ENCODE measurements at places on chromosomes 16 and 17. TPM values are rescaled to one million over a fixed set of nuclear protein-coding genes. Genes with fewer than 3 reads are reported as not detected.

The SPATA22 gene
- 2.7 TPM for total RNA-seq

The ZNF385C gene
- not detected for total RNA-seq

The SOX15 gene
- total RNA-seq, result 6.9 TPM

The ABCC12 gene
- total RNA-seq, result not detected

The CALB2 gene
- total RNA-seq, result 24.7 TPM

The ARRB2 gene
- total RNA-seq, result 50.2 TPM

DNA sequence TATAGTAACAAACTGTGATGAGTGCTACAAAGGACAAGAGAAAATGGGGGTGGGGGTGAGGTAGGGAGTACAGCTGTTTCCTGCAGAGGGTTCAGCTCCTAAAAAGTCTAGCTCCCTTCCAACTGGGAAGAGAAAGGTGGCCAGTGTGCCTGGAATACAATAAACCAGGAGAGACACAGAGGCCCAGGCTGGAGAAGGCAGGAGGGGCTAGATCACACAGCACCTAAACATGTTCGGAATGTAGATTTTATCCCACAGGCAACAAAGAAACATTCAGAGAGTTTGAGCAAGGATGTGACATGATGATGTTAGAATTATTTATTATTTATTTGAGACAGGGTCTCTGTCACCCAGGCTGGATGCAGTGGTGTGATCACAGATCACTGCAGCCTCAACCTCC, 10.2 kb downstream of the TEX2 start:
- H3K4me1 ChIP-seq, result peaks cover 24% of the 10 kb centered on the region
- DNase-seq, result no peak
- no peaks in the 10 kb centered on the region for H3K36me3 ChIP-seq
- no peaks in the 10 kb centered on the region for H3K27me3 ChIP-seq

DNA sequence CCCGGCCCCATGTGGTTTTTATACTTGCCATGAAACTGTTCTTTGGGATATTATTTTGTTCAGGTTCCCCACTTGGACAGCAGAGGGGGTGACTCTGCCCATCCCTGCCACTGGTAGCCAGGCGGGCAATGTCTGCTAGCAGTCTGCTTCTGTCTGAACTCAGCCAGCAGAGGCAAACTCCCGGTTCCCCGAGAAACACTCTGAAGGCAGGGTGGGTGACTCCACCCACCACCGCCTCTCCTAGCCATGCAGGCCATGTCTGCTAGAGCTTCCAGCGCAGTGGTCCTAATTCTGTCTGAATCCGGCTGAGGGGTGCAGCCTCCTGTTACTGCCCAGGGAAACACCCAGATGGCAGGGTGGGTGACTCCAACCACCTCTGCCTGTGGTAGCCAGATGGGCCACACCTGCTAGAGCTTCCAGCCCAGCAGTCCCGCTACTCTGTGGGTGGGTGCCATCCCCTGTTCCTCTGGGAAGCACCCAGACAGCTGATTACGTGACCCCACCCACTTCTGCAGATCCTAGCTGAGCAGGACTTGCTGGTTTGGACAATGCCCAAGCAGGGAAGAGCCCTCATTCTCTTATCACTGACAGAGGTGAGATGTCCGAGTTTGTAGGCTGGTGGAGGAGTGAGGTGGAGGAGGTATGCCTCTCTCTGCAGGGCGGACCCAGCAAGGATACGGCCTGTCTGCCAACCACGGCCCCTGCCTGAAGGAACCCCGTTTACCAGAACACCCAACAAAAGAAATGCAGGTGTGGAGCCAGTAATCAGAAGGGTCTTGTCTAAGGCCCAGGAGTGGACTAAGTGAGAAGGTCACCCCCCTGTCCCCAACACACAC, 22.4 kb downstream of the NLRP1 start:
- H3K4me1 ChIP-seq, result no peaks in the 10 kb centered on the region
- no peak for DNase-seq
- no peak overlapping the region for H3K4me3 ChIP-seq

GRCh38 chr17:41185001-41185400, 290 bp upstream of the KRTAP4-1 start:
- no peak overlapping the region for H3K27ac ChIP-seq
- no peak overlapping the region for H3K4me3 ChIP-seq
- H3K27me3 ChIP-seq, result no peaks in the 10 kb centered on the region
- no peaks in the 10 kb centered on the region for H3K36me3 ChIP-seq
- DNase-seq, result no peak
- no peaks in the 10 kb centered on the region for H3K4me1 ChIP-seq

DNA sequence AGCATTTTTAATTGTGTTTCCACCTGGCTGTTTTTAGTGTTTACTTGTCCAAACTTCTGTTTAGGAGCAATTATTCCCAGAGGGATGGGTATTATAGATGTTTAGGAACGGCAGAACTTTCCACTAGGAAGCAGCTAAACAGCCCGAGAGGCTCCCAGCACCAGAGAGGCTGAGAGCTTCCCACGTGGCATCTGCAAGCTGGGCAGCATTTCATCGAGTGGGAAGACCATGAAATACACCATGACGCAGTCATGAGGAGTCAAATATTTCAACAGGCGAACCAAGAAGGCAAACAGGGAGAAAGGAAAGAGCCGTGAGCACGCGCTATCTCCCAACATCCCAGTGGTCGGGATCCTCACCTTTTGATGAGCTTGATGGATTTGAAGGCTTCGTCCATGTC, 24.1 kb downstream of the TMEM204 start:
- H3K27ac ChIP-seq, result no peak overlapping the region
- no peak for DNase-seq
- H3K36me3 ChIP-seq, result no peaks in the 10 kb centered on the region
- H3K4me3 ChIP-seq, result no peak overlapping the region
- H3K4me1 ChIP-seq, result no peaks in the 10 kb centered on the region

- no peaks in the 10 kb centered on the region for H3K27me3 ChIP-seq
Observed at GRCh38 chr17:43418441-43419374, 19.9 kb downstream of the ARL4D start.

DNA sequence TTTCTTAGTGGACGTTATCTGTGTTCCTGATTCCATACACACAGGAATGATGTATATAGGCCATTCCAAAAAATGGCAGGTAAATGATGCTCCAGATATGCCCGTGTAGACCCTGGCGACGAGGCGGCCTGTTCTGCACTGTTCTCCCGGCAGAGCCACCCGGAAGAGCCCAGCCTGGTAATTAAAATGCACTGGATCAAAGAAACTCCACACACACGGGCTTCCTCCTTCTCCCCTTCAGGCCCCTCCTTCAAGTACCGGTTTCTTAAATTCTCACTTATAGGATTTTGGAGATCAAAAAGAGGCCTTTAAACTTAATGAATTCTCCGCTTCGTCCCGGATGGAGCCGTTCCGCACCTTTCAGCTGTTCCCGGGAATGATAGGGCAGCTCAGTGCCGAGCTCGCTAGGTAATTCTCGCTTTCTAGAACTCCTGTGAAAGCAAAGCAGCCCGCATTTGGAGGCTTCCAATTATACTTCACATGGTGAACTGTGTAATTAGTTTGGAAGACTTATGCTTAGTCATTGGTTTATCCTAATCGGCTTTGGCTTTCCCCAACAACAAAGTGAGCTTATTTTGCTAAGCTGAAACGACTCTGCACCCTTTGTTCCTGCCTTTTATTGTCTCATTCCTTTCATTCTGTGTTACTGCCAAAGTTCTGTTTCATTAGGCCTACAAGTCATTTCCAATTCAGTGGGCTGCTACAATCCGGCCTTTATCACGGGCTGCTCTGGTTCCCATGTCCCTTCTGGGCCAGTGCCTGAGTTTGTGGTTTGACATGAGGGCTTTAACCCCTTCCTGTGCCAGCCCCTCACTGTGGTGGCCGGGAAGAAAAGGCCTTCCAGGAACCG, 150.0 kb downstream of the MSI2 start:
- no peaks in the 10 kb centered on the region for H3K27me3 ChIP-seq
- peaks cover 11% of the 10 kb centered on the region for H3K36me3 ChIP-seq
- H3K27ac ChIP-seq, result peak overlapping the region; percentile 11
- no peak overlapping the region for H3K4me3 ChIP-seq

DNA sequence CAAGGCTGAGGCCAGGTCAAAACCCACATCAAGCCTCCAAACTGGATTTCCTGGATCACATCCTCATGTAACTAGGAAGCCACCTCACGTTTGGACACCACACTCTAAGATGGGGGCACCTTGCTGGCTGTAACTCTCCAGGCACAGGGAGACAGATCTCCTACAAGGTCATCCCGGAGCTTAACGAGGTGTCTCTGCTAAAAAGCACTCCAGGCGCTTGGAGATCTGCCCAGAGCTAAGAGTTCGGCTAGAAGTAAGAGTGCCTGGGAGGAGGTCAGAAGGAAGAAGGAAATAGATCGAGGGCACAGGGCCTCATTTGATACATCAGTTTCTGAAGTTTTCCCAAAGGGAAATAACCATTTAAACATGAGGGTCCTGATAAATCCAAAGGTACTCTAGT, 15.9 kb downstream of the PSMB3 start:
- H3K4me1 ChIP-seq, result no peaks in the 10 kb centered on the region
- DNase-seq, result no peak
- peaks cover 3% of the 10 kb centered on the region for H3K36me3 ChIP-seq
- H3K27ac ChIP-seq, result no peak overlapping the region

GRCh38 chr17:31580706-31581490, 189.4 kb downstream of the RAB11FIP4 start:
- no peak for DNase-seq
- H3K4me3 ChIP-seq, result no peak overlapping the region
- H3K36me3 ChIP-seq, result no peaks in the 10 kb centered on the region
- H3K27me3 ChIP-seq, result no peaks in the 10 kb centered on the region
- peak overlapping the region; percentile 78 for H3K27ac ChIP-seq

- peak overlapping the region; percentile 79 for H3K27ac ChIP-seq
- peaks cover 24% of the 10 kb centered on the region for H3K4me1 ChIP-seq
- H3K4me3 ChIP-seq, result no peak overlapping the region
- H3K27me3 ChIP-seq, result no peaks in the 10 kb centered on the region
- DNase-seq, result no peak
Observed at GRCh38 chr16:57115514-57116182, 23.3 kb downstream of the CPNE2 start.

GRCh38 chr17:77312786-77313599, 172.2 kb downstream of the SEC14L1 start:
- H3K4me3 ChIP-seq, result no peak overlapping the region
- H3K4me1 ChIP-seq, result no peaks in the 10 kb centered on the region
- H3K27ac ChIP-seq, result peak overlapping the region; percentile 38
- DNase-seq, result peak; percentile 70
- H3K36me3 ChIP-seq, result no peaks in the 10 kb centered on the region

DNA sequence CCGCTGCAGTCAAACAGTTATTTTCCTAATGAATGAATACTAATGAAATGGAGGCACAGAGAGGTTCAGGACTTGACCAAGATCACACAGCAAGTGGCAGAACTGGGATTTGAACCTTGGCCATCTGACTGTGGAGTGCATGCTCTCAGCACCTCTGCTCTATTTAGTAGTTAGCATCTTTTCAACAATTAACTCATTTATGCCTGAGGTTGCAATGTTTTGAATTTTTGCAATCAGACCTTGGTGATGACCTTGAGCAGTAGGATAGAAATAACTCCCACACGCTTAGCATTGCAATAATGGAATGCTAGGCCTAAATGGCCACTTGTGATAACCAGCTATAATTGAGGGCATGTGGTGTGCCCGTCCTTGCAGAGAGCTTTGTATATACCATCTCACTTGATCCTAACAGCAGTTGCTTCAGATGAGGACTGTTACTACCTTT, 31.0 kb downstream of the NAGPA start:
- no peak overlapping the region for H3K4me3 ChIP-seq
- H3K4me1 ChIP-seq, result no peaks in the 10 kb centered on the region
- no peaks in the 10 kb centered on the region for H3K27me3 ChIP-seq
- no peaks in the 10 kb centered on the region for H3K36me3 ChIP-seq
- DNase-seq, result no peak

DNA sequence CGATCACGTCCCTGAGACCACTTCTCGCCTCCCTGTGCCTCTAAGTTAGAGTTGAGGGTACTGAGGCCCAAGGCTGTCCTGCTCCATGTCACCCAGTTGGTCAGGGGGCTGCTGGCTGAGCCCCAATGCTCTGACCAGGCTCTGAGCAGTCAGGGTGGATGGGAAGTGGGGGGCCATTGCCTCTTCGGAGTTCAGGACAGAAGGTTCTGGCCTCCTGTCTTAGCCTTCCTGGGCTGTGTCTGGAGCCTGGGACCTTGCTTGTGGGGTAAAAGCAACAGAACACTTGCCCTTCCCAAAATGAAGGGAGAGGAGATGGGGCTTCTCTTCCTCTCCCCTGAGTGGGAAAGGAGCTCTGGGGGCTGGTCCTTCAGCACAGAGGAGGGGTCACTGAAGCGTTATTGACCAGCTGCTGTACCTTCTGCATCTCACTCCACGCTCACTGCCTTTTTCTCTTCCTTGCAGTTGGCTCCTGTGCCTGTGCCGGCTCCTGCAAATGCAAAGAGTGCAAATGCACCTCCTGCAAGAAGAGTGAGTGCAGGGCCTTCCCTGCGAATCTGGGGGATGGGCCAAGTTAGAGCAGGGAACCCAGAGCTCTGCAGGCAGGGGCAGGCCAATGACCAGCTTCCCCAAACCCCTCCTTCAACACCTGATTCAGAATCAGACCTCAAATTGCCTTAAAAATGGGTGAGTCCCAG, 580 bp downstream of the MT1X start:
- peaks cover 9% of the 10 kb centered on the region for H3K4me1 ChIP-seq
- peak overlapping the region; percentile 33 for H3K4me3 ChIP-seq
- DNase-seq, result no peak
- H3K27me3 ChIP-seq, result no peaks in the 10 kb centered on the region
- peak overlapping the region; percentile 6 for H3K27ac ChIP-seq
- peaks cover 16% of the 10 kb centered on the region for H3K36me3 ChIP-seq

GRCh38 chr16:86251682-86252081, 258.6 kb upstream of the FOXF1 start:
- no peak overlapping the region for H3K27ac ChIP-seq
- no peak for DNase-seq
- no peaks in the 10 kb centered on the region for H3K27me3 ChIP-seq
- no peak overlapping the region for H3K4me3 ChIP-seq

DNA sequence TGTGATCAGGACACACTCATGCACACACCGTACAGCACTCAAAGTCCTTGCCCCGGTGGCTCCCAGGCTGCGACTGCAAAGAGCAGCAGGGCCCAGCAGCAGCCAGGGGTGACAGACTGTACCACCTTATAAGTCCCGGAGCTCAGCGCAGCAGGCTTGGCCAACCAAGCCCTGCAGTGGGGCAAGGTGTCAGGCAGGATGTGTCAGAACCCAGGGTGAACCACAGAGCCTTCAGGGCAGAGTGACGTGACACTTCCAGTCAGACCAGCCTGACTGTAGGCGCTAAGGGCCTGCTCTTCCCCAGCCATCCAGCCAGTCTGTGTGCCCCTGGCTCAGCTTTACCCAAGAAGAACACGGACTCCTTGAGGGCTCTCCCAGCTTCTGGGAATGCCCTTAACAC, 204.1 kb downstream of the COPRS start:
- H3K27ac ChIP-seq, result no peak overlapping the region
- DNase-seq, result no peak
- no peaks in the 10 kb centered on the region for H3K27me3 ChIP-seq

DNA sequence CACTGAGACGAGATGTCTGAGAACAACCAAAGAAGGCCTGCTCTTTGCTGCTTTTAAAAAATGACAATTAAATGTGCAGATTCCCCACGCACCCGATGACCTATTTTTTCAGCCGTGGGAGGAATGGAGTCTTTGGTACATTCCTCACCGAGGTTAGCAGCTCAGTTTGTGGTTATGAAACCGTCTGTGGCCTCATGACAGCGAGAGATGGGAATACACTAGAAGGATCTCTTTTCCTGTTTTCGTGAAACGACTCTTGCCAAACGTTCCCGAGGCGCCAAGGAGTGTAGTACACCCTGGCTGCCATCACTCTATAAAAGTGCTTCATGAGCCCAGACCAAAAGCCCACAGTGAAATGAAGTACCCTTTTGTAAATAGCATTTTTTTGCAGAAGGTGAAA, 87.8 kb downstream of the CRISPLD2 start:
- H3K27ac ChIP-seq, result no peak overlapping the region
- H3K27me3 ChIP-seq, result no peaks in the 10 kb centered on the region
- DNase-seq, result no peak
- H3K4me3 ChIP-seq, result no peak overlapping the region
- peaks cover 8% of the 10 kb centered on the region for H3K4me1 ChIP-seq
- no peaks in the 10 kb centered on the region for H3K36me3 ChIP-seq

Measured in tibial nerve (tissue), 4 donors.